Activated CD8-positive, alpha-beta T cell treated with anti-CD3 and anti-CD28 coated beads, Interleukin-2, amount 10 ng/mL, durations not matched to agents 7 days and 5 days (primary cell): ENCODE measurements at places on chromosomes 4 and X. TPM values are rescaled to one million over a fixed set of nuclear protein-coding genes. Genes with fewer than 3 reads are reported as not detected.
A peak's percentile ranks its signal among the peaks of the same experiment; 100 is the strongest.

Gene CLDN22
- total RNA-seq, result not detected

DNA sequence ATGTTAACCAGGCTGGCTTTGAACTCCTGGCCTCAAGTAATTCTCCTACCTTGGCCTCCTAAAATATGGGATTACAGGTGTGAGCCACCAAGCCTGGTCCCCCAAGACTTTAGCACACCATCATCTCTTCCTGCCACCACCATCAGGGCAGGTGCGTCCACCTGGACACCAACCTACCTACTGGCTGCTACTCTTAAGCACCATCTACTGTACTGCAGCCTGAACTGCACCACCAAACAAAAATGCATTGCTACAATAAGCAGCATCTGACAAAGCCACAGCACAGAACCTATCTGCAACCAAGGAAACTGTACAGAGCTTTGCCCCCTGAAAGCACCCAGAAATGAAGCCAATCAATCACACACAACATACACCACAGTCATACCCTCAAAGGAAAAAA, 139.7 kb downstream of the EFHC2 start:
- no peak overlapping the region for H3K4me3 ChIP-seq
- H3K36me3 ChIP-seq, result no peaks in the 10 kb centered on the region
- H3K27me3 ChIP-seq, result no peaks in the 10 kb centered on the region
- no peak for DNase-seq
- H3K27ac ChIP-seq, result no peak overlapping the region

DNA sequence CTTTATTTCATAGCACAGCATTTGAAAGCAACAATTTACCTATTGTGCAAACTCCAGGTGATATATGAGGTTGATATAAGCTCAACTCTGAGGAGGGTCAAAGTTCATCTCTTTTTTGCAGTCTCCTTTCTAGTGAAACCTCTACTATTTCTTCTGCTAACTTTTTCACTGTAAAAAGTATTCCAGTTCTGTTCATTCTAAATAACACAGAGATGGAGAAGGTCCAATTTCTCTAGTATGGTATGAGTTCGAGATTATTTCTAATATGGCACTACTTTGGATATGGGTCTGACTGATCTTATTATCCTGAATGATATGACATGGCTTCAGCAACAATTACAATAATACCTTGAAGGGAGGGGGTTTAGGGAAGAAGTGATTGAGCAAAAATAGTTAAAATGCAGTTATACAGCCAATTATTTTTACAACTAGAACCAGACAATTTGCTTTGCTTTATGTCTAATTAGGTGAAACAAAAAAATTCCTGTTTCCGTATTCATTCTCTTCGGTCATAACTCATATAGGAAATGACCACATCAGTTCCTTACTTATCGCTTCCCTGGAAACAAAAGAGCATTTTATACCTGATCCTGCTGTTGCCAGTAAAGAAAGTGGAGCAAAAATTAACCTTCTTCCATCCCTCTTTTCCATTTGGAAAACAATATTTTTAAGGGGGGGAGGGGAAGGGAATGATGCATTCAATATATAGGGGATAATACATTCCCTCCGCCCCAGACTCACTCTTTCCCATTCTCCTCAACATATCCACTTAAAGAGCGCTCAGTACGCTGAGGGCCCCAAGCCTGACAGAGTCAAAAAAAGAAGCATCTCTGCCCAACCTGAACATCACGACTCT, 1.0 kb downstream of the TBC1D9 start:
- H3K27ac ChIP-seq, result no peak overlapping the region
- H3K4me3 ChIP-seq, result peak overlapping the region; percentile 7

GRCh38 chrX:5397409-5397808, 831.3 kb downstream of the NLGN4X start:
- H3K4me3 ChIP-seq, result no peak overlapping the region
- no peaks in the 10 kb centered on the region for H3K27me3 ChIP-seq
- no peaks in the 10 kb centered on the region for H3K36me3 ChIP-seq
- H3K4me1 ChIP-seq, result no peaks in the 10 kb centered on the region

GRCh38 chr4:78650106-78651024, 98.8 kb downstream of the ANXA3 start:
- H3K4me1 ChIP-seq, result peaks cover 11% of the 10 kb centered on the region
- no peak overlapping the region for H3K27ac ChIP-seq
- H3K4me3 ChIP-seq, result no peak overlapping the region
- DNase-seq, result no peak

- DNase-seq, result no peak
- no peak overlapping the region for H3K27ac ChIP-seq
- no peak overlapping the region for H3K4me3 ChIP-seq
- peaks cover 2% of the 10 kb centered on the region for H3K4me1 ChIP-seq
- H3K27me3 ChIP-seq, result no peaks in the 10 kb centered on the region
- peaks cover 26% of the 10 kb centered on the region for H3K36me3 ChIP-seq
Measured at GRCh38 chrX:3651277-3651676, 62.2 kb downstream of the PRKX start.
